ENCODE measurements at places on chromosomes 13 and 19.

DNA sequence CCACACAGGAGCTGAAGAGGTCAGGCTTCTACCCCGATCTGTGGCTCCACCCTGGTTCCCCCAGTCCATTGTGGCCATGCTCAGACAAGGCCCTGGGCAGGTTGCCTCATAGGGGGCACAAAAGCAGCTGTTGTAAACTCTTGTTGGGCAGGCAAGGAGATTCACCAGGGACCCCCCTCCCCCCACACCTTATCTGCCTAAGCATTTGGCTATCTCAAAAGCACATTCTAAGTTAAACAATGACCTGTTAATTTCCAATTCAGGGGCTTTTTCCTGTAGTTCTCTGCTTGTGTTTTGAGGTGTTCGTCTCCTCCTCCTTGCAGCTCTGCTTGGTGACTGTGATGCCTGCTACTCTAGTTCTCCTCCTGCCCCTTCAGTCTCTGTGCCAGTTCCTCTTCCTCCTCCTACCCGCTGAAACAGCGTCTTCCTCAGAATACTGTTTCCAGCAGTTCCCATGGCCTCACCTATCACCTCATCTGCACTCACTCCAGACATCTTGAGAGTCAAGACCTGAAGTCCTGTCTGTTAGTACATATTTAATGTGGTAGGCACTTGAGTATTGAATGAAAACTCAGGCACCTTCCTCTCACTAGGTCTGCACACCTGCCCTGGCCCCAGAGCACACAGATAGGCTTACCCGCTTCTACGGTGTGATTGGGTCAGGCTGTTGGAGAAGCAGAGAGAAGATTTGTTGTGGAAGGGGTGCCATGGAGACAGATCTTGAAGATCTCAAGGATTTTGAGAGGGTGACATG lies 31.7 kb downstream of the SPATA13 start:
- DNase-seq, result no peak

DNA sequence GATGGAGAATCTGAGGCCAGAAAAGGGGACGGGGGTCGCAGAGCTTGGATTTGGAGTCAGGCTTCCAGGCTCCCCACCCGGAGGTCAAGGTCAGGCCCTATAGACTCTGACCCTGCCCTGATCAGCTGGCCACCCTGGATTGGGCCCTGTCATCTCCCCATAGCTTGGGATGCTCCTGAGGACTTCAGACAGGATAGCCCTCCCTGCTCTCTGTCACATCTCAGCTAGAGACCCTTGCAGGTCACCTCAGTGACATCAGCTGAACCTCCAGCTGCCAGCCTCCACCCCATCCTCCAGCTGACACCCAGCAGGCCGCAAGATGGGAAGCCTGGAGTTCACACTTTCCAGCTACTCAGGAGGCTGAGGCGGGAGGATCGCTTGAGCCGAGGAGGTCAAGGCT lies 2.8 kb upstream of the TPM4 start:
- no peak for DNase-seq

DNA sequence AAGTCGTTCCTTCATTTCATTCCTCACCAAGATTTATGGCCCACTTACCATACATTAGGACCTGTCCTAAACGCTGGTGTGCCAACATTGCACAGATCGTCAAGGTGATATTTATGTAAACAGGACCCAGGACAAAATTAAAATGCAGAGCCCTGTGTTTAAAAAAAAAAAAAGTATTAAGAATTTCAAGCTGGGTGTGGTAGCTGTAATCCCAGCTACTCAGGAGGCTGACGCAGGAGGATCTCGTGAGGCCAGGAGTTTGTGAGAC lies 6.5 kb upstream of the ZNF444 start:
- DNase-seq, result no peak

DNA sequence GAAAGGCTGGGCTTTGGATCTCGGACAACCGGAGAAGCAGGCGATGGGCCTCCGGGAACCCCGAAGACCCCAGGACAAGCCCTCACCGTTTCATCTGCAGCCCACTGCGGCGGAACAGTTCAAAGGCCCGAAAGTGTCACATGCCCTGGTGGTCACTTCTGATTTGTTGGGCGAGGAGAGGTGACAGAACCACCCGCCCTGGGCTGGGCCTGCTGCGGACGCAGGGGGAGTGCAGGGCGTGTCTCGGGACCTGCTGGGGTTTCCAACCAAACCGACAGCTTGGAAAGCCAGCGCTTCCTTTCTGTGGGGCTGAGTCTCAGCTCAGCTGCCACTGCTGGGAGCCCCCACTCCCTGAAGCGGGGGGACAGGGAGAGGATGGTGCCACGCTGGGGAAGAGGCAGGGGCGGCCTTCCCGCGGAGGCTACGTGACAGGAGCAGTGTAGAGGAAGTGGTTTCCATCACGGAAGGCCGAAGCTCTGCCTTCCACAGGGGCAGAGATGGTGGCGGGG lies 22.8 kb upstream of the ZBTB7A start:
- DNase-seq, result no peak

DNA sequence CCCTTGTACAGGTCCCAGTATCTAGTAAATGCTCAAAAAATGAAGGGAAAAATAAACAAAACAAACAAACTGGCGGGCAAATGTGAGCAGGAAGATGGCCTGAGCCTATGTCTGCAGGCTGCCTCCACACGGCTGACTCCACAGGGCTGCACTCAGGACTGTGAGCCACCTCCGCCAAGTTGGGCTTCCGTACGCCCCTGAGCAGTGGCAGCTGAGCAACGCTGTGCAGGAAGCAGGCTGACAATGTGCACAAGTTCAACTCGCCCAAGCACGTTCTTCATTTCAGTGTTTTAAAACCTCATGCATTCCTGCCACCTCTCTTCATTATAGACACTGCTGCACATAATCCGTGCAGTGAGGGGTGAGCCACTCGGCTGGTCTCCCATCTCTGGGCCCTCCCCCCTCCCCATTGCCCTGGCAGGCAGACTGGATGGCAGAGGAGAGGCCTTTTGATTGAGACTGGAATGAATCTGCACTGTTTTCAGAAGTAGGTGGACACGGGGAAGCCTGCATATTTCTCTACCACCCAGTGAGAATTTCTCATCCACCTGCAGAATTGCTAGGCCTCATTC lies 915.3 kb downstream of the UQCRFS1 start:
- no peak for DNase-seq

DNA sequence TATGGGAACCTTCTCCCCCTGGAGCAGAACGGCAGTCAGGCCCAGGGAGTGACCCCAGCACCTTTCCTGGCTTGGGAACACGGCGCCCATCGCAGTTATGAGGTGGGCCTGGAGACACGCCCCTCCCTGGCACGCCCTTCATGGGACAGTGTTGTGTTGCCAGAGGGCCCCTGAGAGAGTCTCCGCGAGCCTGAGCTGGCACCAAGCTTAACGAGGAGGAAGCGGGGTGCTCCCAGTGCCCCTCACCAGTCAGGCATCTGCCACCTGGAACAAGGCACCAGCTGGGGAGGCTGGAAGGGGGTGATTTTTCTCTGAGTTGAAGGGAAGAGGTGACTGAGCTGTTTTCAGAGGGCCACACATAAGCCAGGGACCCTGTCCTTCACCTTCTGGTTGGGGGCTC lies 180.6 kb downstream of the KDM4B start:
- no peak for DNase-seq

GRCh38 chr19:15643387-15643786 lies 2.7 kb downstream of the CYP4F3 start:
- no peak for DNase-seq

DNA sequence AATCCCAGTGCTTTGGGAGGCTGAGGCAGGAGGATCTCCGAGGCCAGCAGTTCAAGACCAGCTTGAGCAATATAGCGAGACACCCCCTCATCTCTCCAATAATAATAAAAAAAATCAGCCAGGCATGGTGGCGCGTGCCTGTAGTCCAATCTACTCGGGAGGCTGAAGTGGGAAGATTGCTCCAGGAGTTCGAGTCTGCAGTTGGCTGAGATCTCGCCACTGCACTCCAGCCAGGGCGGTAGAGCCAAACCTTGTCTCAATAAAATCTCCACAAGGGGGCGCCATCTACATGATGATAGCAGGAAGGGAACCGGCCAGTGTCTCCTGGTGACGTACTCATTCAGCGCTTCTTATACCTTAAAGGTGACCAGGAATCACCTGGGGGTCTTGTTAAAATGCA lies 13.6 kb upstream of the C5AR1 start:
- DNase-seq, result peak; percentile 73

DNA sequence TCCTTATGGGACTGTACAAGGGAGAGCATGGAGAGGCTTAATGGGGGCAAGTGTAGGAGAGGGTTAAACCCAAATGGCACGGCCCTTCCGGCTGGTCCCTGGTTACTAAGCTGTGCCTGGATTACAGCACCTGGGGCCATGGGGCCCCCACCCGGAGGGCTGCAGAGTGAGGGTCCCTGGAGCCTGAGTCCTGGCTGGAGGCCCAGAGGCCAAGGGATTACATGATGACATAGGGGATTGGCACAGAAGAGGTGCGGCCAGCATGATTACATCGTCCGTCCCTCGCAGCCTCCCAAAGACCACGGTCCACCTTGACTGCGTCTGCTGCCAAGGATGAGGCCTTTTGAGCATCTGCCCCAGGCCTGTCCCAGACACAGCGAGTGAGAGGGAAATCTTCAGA lies 149.4 kb downstream of the URI1 start:
- DNase-seq, result no peak

DNA sequence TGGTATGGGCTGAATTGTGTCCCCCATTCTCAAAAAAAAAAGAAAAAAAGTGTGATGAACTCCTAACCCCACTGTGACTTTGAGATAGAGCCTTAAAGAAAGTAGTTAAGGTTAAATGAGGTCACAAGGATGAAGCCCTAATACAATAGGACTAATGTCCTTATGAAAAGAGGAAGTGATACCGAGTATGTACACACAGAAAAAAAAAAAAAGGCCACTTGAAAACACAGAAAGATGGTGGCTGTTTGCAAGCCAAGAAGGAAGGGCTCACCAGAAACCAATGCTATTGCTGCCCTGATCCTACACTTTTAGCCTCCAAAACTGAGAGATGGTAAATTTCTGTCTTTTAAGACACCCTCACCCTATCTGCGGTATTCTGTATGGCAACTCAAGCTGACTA lies 955.6 kb downstream of the PCDH17 start:
- DNase-seq, result no peak

DNA sequence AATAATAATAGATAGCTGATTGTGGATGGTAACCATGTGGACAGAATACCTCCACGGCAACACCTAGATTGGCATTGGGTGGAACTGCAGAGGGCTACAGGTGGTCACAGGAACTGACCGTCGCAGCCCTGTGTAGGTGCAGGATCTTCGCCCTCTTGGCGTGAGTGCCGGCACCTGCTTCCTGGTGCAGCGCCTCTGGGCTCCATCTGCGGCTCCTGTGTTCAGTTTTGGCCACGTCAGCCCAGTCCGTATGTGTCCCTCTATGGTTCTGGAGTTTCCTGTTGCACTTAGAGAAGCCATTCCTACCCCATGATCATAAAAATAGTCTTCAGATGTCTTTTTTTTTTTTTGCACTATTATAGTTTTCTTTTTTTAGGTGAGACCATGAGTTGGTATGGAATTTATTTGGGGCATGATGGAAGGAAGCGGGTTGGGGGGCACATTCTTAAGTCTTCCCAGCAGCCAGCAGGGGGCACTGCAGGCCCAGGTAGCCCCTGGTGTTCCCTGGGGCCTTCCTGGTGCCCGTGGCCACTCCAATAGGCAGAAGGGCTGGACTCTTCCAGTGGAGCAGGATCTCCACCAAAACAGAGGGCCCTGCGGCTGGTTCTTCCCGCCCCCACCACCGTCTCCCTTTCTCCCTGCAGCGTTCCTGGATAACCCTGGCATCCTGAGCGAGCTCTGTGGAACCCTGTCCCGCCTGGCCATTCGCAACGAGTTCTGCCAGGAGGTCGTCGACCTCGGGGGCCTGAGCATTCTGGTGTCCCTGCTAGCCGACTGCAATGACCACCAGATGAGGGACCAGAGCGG lies 10.1 kb upstream of the SLC25A42 start:
- DNase-seq, result peak; percentile 67

DNA sequence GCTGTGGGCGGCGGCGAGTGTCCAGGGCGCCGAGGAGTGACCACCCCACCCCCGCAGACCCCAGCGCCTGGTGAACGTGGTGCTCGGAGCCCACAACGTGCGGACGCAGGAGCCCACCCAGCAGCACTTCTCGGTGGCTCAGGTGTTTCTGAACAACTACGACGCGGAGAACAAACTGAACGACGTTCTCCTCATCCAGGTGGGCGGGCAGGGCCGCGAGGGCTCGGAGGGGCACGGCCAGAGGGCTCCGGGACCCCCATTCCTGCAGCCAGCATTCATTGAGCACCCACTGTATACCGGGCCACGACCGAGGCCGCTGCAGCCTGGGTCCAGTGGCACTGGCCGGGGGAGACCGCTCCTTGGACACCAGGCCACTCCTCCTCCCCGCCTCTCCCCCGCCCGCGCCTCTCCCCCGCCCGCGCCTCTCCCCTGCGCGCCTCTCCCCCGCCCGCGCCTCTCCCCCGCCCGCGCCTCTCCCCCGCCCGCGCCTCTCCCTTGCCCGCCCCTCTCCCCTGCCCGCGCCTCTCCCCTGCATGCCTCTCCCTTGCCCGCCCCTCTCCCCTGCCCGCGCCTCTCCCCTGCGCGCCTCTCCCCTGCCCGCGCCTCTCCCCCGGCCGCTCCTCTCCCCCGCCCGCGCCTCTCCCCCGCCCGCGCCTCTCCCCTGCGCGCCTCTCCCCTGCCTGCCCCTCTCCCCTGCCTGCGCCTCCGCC lies 3.2 kb downstream of the PRTN3 start:
- no peak for DNase-seq

- no peak for DNase-seq
Observed at GRCh38 chr19:10769533-10770491, 51.9 kb downstream of the DNM2 start.

- DNase-seq, result no peak
Observed at GRCh38 chr13:100269837-100270236, 180.9 kb downstream of the PCCA start.

DNA sequence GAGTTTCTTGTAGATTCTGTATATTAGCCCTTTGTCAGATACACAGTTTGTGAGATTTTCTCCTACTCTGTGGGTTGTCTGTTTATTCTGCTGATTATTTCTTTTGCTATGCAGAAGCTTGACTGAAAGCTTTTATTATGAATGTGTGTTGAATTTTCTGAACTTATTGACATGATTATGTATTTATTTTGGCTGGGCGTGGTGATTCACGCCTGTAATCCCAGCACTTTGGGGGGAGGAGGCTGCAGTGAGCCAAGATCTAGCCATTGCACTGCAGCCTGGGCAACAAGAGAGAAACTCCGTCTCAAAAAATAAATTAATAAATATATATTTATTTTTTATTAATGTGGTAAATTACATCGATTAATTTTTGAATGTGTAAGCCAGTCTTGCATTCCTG lies 78.9 kb downstream of the DNAJC15 start:
- DNase-seq, result no peak

- no peak for DNase-seq
Observed at GRCh38 chr13:97460853-97461252, 26.9 kb downstream of the RAP2A start.

DNA sequence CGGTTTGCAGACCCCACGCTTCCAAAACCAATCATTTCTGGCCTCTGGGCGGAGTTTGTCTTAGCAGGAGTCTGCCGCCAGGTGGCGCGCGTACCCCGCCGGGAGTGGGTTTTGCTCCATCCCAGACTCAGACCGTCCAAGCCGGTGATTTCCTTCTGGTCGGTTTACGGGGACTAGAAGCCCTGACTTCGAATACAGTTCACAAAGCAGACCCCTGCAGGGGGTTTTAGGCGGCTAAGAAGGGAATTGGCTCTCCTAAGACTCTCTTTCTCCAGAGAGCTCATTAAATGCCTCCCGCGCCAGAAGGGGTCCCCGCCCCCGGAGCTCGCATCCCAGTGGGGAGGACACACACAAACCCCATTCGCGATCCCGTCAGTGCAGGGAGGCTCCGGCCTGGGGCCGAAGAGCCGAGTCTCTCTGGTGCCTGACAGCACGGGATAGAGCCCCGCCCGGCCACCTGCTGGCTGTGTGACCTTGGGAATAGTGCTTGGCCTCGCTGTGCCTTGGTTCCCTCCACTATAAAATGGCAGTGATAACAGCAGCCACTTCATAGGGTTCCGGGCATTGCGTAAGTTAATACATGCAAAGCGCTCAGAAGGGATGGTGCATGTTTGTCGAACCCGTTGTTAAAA lies 8.6 kb upstream of the NUP62 start:
- peak; percentile 82 for DNase-seq
